Activated CD4-positive, alpha-beta T cell treated with anti-CD3 and anti-CD28 coated beads, Interleukin-2, amount 50 U/mL, for 4 hours (primary cell): ENCODE measurements at places on chromosomes 2 and 18.

- no peak for DNase-seq
These were observed 195.7 kb upstream of the GALNT5 start for GRCh38 chr2:157061799-157062198.

GRCh38 chr2:202043475-202043874 is 9.8 kb downstream of the FZD7 start:
- DNase-seq, result no peak

DNA sequence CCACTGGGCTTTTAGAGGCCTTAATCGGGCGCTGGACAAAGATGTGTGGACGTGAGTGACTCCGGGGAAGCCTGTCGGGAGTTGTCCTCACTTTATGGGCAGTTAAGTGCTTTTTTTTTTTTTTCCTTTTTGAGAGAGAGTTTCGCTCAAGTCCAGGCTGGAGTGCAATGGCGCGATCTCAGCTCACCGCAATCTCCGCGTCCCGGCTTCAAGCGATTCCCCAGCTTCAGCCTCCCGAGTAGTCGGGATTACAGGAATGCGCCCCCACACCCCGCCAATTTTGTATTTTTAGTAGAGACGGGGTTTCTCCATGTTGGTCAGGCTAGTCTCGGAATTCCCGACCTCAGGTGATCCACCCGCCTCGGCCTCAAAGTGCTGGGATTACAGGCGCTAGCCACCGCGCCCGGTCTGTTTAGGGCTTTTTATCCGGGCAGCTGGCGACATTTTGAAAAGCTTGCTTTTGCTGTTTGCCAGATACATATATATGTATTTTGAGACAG is 1.5 kb downstream of the MSH6 start:
- DNase-seq, result no peak

GRCh38 chr2:112740527-112740926 is 19.7 kb downstream of the NT5DC4 start:
- no peak for DNase-seq

GRCh38 chr2:43534569-43534968 is 61.3 kb downstream of the THADA start:
- no peak for DNase-seq

GRCh38 chr2:235533616-235534385 is 40.0 kb downstream of the AGAP1 start:
- DNase-seq, result no peak

DNA sequence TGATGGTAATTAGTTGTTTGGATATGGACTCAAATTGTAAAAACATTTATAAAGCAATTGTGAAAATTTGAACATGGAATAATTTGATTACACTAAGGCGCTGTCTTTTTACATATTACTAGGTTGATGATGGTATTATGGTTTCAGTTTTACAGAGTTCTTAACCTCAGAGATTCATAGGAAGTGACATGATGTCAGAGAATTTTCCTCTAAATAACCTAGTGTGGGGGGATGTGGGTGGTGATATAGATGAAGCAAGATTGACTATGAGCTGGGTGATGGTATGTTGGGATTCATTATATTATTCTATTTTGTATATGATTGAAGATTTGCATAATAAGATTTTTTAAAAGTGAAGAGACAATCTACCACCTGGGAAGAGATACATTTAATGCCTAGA is 45.9 kb upstream of the ATP5MC3 start:
- no peak for DNase-seq

GRCh38 chr18:4781873-4782272 is 326.8 kb upstream of the DLGAP1 start:
- no peak for DNase-seq

GRCh38 chr2:46521215-46521683 is 41.9 kb downstream of the TMEM247 start:
- no peak for DNase-seq

- DNase-seq, result no peak
These were observed 35.1 kb downstream of the GALM start for GRCh38 chr2:38700881-38701458.

DNA sequence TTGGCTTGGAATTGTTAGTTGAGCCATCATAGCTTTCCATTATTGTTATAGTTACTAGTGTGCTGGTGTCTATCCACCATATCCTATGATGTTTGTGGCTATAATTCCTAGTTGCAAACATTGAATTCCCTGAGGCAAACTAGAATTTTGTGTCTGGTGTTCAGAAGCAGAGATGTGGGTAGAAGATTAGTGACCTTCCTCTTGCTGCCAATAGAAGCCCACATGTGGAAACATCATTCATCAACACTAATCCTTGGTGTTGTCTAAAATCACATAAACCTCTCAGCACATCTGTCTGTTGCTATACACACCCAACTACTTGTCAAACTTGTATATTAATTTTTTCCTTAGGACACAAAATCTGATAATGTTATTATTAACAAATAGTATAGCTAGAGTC is 374.1 kb downstream of the TGIF1 start:
- no peak for DNase-seq

DNA sequence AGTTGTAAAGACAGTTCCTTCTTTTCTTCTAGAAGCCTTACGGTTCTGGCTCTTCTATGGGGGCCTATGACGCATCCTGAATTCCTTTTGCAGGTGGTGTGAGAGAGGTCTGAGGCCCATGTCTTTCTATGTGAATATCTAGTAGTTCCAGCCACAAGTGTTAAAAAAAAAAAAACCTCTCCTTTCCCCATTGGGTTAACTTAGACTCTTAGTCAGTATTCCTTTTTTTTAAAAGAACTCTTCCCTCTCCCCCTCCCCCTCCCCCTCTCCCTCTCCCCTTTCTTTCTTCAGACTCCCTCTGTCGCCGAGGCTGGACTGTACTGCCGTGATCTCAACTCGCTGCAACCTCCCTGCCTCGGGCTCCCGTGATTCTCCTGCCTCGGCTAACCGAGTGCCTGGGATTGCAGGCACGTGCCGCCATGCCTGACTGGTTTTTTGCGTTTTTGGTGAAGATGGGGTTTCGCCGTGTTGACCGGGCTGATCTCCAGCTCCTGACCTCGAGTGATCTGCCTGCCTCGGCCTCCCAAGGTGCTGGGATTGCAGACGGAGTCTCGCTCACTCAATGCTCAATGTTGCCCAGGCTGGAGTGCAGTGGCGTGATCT is 11.4 kb upstream of the CIDEA start:
- no peak for DNase-seq

GRCh38 chr2:164779383-164780057 is 62.1 kb downstream of the COBLL1 start:
- no peak for DNase-seq

- no peak for DNase-seq
These were observed 256.0 kb upstream of the FANCL start for GRCh38 chr2:58497168-58497567.

- DNase-seq, result no peak
These were observed 1103.6 kb upstream of the ACVR2A start for GRCh38 chr2:146741260-146741659.

DNA sequence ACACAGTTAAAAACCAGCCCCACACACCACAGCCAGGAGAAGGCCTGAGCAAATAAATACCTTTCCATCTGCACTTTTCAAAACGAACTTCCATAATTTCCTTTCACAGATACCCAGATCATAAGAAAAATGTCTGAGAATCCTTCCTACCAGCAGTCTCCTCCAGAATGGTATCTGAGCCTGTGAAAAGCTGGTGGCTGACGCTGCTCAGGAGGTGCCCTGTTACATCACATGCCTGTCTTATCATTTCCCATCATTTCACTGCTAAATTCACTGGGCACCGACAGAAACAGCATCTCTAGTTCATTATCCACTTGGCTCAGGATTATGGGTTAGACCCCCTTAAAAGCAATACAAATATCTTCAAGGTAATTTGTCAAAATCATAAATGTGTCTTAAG is 4.4 kb downstream of the CRACDL start:
- no peak for DNase-seq

DNA sequence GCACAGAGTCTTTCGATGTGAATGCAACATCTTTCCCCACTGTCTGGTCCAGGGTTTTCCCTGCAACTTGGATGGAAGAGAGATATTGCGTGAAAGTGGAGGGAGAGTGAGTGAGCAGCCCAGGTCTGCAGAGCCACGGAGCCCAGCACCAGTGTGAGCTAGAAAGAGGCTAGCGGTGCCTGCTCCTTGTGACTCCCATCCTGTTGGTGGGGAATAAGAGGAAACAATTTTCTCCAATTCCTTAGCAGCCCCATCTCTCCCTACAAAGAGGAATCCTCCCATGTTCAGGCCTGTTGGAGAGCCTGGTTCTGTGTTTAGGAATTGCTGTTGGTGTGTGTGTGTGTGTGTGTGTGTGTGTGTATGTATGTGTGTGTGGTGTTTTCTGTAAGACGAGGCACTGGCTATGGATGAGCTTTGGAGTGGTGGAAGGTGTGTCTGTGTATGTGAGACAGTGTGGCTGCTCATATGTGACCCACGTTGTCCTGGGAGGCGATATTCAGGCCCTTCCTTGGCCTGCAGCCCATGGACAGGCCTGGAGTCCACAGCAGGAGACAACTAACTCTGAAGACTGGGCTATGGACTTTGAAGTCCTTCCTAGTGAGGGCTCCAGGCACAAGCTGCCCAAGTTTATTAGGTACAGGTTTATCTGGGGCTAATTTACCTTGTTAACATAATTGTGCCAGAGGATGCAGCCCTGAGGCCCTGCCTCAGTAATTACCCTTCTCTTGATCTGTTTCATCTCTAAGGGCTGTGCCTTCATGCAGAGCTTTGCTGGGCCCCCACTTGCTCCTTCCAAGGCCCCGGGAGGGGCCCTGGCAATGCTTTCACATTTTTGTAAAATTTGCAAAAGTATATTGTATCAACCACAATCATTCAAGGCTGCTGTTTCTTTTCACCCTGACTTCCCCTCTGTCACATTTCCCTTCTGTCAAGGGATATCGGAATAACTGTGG is 88.6 kb upstream of the HAAO start:
- DNase-seq, result no peak

- no peak for DNase-seq
These were observed 62.5 kb downstream of the DAW1 start for GRCh38 chr2:227933884-227934283.

DNA sequence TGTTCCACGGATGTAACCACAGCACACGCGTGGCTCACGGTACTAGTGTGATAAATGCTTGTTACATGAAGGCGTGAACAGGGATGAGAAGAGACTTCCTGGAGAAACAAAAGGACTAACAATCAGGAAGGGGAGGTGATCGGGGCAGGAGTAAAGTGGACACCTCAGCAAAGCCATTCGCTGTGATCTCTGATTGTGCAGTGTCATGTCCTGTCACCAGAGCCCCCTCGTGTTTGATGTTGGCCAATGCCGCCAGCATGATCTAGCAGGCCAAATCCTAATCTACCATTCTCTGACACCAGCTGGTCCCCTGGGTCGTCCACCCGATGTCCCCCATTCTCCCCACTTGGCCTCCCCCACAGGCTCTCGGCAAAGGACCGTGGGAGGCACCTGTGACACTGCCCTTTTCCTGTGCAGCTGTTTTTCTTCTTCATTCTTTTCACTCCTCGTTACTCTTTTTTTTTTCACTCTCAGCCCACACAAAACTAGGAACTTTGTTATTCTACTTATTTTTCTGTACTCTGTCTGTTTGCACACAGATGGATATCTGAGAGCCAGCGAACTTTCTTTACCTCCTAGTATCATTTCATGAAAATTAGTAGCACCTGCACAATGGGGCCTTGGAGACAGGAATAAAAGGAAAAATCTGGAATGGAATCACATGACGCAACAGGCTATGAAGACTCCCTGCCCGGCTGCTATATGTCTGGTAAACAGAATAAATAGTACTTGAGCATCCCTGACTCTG is 146.8 kb downstream of the TGIF1 start:
- DNase-seq, result no peak

DNA sequence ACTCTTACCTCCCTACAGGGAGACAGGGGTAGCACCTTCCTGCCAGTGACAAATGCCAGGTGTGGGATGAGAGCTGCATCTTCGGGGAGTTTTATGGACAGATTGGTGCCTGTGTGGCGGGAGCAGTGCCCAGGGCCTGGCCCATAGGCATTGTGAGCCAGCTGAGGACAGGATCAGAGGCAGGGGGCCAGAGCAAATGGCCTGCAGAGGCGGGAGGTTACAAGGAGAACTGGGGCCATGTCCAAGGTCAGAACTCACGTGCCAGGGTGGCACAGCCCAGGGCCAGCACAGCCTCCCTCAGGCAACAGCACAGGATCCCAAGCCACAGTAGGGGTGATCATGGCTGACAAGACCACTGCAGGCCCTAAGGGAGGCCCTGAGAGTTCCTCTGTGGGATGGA is 40.2 kb upstream of the MCFD2 start:
- no peak for DNase-seq

DNA sequence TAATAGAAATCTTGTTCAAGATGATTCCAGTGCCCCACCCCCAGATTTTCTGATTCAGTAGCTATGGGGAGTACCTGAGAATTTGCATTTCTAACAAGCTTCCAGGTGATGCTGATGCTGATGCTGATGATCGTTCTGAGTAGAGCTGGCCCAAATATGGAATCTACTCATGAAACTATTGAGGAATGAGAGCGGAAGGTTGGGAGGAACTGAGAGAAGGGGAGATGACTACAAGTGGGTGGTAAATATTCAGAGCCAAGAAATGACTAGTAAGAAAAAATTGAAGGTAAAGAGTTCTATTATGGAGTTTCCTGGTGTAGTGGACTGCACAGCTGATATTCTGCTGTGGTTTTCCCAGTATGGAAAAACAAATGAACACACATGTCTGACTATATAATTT is 235.4 kb upstream of the FN1 start:
- no peak for DNase-seq
